ENCODE measurements at places on chromosomes 4 and X.

DNA sequence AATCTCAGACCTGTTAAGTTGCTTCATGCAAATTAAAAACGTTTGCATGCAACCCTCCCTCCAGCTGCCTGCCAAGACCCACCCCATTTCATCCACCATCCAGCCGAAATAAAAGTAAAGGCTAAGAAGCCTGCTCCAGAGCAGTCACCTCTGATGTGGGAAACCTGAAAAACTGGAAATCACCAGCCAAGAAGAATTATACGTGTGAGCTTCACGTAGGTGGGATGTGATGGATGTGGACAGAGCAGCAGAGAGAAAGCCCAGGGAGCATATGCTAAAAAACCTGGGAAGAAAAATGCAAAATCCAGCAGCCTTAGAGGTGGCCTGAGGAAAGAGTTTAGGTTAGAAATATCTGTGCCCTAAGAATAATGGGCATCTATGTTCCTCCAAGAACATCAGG, 160.6 kb upstream of the STS start:
- DNase-seq = peak; percentile 10

DNA sequence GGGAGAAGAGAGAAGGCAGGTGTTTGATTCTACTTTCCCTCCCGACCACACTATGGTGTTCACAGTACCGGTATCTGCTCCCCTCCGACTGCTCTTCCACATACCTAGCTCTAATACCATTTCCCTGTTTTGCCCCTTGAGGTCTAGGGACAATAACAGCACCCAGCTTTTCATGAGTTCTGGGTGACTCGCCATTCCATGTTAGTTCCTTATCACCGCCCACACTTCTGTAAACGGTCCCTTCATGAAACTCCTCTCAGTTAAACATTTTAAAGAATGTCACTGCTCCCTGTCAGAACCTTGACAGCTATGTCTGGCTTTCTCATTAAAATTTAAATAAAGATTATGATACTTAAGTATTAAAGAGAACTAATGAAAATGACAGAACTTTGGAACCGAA, 136.7 kb downstream of the ADAMTS3 start:
- DNase-seq = no peak

GRCh38 chr4:165814256-165815020, 58.6 kb upstream of the TLL1 start:
- DNase-seq = peak; percentile 74

GRCh38 chr4:45946699-45947098, 177.2 kb downstream of the GABRG1 start:
- DNase-seq = no peak

GRCh38 chr4:85430226-85430625, 44.7 kb upstream of the ARHGAP24 start:
- DNase-seq = no peak

- DNase-seq = no peak
Measured at GRCh38 chrX:35291013-35291412, 348.4 kb downstream of the FAM47B start.

DNA sequence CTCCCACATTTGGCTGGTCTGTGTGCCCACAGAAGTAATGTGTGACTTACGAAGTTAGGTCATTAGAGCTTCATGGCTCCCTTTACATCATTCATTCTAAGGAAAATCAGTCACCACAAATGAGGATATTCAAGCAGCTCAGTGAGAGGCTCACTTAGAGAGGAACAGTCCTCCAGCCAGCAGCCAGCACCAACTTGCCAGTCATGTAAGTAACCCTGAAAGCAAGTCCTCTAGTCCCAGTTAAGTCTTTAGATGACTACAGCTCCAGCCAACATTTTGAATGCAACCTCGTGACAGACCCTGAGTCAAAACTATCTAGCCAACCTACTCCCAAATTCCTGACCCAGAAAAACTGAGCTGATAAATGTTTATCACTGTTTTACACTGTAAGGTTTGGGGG, 71.3 kb downstream of the LRBA start:
- no peak for DNase-seq

DNA sequence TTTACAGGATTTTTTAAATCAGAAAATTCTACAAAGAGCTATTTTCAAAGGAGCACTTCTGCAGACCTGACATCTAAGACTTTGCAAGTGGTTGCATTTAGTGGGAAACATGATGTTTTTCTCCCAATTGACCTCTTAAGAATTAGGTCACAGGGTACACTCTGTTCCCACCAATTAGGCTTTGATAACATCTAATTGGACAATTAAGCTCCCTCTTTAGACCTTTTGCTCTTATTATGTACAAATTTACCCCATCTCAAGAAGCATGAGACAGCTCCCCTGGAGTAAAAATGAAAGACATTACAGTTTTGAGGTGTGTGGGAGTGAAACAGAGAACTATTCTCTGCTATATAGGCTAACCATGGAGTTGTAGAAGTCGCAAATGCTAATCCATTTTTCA, 31.8 kb upstream of the AGA start:
- DNase-seq = peak; percentile 13

- peak; percentile 76 for DNase-seq
Measured at GRCh38 chrX:56729152-56729850, at the start of gene NBDY. NBDY (plus strand) TSS chrX:56729243; CDS start chrX:56729354, 111 bp downstream.

DNA sequence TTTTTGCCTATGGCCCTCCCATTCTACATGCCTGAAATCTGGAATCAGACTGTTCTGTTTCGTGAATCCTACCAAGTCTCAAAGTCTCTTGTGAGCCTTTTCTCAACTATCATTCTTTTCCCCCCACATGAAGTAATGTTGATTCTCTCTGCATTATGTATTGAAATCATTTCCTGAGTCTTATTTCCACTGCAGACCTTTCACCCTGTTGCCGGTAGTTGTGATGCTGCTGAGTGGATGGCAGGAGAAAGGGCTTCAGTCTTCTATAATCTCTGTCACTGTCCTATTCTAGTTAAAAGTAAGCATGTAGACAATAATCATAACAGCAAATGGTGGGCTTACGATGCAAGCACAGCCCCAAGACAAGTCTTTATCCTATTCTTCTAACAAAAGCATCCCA, 75.0 kb downstream of the TBC1D9 start:
- no peak for DNase-seq

GRCh38 chr4:150256841-150257730, 178.8 kb downstream of the DCLK2 start:
- no peak for DNase-seq

DNA sequence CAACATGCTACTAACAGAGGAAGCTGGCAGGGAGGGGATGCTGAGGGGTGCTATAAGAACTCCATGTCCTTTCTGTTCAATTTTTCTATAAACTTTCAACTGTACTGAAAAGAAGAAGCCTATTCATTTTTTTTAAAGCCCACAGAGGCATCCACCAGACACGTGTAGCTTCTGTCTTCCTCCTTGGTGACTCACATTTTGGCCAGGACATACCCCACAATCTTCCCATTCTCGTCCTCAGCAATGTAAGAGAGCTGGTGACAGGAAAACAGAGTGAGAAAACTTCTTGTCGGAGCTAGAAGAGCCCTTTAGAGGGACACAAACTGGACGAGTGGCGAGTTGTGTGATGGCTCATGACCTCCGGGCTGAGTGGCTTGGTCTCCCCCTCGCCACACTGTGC, 1.1 kb downstream of the NAA10 start:
- no peak for DNase-seq

GRCh38 chr4:112514647-112515197, 1.3 kb downstream of the NEUROG2 start:
- DNase-seq = peak; percentile 72

DNA sequence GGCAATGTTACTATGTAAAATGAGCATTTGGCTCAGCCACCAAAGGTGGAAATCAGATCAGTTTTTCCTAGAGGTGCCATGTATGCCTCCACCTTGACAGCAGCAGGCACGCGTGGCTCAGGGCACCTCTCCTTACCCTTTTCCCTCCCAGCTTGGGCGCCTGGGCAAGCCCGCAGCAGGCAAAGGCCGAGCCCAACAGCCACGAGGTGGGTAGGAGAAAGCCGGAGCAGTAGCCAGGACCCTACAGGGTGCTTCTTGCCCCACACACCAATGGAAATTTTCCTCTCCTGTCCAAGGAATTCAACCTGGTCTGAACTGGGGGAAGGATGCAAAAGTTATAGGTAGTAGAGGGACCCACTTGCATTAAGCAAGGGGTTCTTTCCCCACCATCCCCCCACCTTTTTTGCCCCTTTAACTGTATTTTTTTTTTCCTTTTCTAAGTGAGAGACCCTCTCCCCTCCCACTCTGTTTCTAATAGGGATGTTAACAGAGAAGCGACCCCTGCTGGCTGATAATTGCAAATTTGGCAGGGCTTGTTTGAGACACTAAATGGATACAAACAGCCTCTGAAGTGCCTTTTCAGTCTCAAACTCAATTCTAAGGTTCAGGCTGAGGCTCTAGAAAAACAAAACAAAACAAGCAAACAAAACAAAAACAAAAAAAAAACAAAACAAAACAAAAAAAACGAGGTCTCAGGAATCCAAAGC, 895.1 kb downstream of the PCDH18 start:
- DNase-seq = peak; percentile 22

DNA sequence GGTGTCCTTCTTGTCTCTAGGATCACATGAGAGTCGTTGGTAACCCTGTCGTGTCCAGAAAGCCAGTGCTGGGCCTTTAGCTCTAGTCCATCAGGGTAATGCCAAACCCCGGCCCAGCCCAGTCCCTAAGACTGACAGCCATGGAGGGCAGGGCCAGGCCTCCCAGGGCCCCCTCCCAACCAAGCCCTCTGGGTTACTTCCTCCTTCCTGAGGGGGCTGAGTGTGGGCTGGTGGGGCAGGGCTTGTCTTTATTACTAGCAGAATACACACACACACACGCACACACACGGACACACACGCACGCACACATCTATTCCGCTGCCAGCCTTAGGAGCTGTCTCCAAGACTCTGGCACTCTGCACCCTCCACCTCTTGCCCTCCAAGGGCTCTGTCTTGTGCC, 35.6 kb upstream of the CDKN2AIP start:
- DNase-seq = peak; percentile 10

DNA sequence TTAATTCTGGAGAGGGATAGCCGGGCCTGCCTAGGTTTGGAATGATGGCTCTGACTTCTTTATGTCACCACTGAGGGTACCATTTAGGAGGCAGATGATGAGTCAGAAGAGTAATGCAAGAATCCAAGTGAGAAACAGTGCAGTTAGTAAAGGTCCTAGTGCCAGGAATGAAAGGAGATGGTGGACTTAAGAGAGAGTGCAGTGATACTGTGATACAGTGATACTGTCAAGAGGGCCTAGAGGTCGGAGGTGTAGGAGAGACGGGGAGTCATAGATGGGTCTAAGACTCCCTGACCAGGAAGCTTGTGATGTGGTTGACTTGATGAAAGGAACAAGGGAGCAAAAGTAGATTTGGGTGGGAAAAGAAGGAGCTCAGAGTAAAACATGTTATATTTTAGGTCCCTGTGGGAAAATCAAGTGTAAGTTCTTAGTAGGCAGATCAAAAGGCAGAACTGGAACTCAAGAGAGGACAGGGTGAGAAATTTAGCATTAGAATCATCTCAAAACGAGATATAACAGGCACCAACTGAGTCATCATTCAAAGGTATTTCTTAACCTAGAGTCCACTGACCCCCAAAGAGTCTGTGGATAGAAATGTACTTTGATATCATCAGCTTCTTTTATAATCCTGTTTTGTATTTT, 85.0 kb downstream of the NFKB1 start:
- DNase-seq = no peak

DNA sequence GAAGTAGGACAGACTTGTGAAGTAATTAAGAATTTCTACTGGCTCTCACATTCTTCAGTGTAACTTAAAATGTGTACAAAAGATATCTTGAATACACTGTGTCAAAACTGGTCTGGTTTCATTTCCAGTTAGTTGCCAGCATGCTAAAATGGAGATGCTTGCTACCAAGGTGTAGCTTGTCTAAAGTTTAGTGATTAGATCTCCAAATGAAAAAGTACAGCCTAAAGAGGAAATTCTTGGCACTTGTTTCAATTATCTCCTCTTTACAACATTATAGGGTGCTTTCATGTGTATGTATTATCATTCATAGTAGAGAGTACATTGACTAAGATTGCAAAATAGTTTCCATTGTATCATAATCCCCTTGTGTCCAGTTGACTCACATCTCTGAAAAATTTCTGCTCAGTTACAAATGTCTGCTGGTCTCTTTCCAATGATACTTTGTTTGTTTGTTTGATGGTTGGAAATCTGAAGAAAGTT, 97.3 kb upstream of the SPRY1 start:
- DNase-seq = no peak
